ENCODE measurements at places on chromosomes 2 and 18.

- DNase-seq = no peak
These were observed 132.4 kb upstream of the APCDD1 start for GRCh38 chr18:10322004-10322403.

- no peak for DNase-seq
These were observed 338.8 kb downstream of the MYCN start for GRCh38 chr2:16279201-16279570.

DNA sequence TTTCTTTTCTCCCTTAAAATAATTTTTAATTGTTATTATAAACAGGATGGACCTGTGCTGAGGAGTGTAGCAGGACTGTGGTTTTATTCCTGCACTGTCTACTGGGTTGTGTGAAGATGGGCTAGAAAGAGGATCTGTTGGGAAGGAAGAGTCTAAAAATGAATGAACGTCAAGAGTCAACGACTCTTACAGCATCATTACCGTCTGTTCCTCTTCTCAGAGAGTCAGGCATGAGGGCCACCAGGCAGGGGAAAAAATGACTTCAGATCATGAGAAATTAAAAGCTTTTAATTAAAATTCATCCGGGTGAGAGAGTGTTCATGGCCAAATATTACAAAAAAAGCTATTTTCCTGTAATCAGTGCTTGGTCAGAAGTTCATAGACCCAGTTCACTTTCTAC, 32.6 kb downstream of the SRSF7 start:
- no peak for DNase-seq

DNA sequence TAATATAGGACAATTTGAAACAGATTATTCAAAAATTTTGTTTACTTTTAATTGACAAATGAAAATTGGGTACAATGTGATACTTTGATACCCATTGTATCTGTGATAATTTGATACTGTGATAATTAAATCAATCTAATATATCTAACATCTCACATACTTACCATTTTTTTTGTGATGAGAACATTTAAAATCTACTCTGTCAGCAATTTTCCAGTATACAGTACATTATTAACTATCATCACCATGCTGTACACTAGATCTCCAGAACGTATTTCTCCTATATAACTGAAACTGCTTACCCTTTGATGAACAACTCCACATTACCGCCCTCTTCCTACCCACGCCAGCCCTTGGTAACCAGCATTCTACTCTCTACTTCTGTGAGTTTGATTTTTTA, 139.7 kb upstream of the TFPI start:
- no peak for DNase-seq

- no peak for DNase-seq
These were observed 205.8 kb downstream of the PRKCE start for GRCh38 chr2:45857275-45857609.

GRCh38 chr2:126329173-126329572, 326.8 kb upstream of the GYPC start:
- DNase-seq = no peak

GRCh38 chr18:59961070-59961469, 61.3 kb downstream of the PMAIP1 start:
- DNase-seq = no peak

- no peak for DNase-seq
These were observed 2.8 kb downstream of the SLC30A6 start for GRCh38 chr2:32168513-32168912.

DNA sequence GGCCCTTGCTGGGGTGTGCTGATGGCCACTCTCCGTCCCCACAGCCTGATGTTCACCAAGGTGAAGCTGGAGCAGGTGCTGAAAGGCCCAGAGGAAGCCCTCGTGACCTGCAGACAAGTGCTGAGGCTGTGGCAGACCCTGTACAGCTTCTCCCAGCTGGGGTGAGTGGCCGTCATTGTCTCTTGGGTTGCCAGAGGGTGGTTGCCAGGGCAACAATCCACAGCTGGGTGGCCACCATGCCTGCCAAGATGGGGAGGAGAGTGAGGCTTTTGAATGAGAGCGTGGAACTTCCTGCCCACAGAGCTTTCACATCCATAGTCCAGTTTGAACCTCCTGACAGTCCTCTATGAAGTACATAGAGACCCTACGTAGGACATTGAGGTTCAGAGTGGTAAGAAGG, 108.8 kb downstream of the STPG4 start:
- no peak for DNase-seq

- no peak for DNase-seq
These were observed 84.4 kb upstream of the SRD5A2 start for GRCh38 chr2:31664949-31665724.

GRCh38 chr2:63300835-63301234, 250.2 kb downstream of the OTX1 start:
- DNase-seq = no peak

GRCh38 chr18:36066686-36067054, 689 bp downstream of the RPRD1A start:
- no peak for DNase-seq

GRCh38 chr2:29816651-29817050, 104.7 kb downstream of the ALK start:
- DNase-seq = no peak

DNA sequence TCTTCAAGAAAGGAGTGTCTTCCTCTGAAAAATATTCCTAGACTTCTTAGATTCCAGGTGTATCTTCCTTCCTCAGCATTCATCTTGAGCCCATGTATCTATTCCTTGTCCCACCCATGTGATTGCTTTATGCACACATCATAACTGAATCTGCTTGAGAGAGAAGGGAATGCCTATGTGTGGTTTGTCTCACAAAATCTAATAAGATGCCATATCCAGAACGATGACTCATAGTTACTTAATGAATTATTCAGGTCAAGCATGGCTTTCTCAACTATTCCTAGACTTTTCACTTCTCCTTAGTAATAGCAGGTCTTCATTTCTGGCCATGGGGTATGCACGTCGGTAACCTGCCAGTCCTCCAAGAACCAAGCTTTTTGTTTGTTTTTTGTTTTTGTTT, 121.8 kb downstream of the SETBP1 start:
- no peak for DNase-seq

DNA sequence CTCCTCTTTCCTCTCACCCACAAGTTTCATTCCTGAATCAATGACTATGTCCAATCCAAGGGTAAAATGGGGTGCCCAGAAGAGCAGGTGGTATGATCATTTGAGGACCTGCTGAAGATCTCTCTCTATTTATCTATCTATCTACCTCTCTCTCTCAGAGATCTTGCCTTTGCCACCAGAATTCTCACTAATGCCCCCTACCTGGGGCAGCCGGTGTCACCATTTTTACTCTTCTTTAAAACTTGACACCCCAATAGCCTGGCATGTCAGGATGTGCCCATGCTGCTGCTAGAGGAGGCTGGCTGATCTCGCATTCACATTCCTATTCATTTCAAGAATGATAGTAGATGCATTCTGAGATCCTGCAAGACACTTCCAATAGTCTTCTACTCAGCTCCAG, 24.3 kb upstream of the RPIA start:
- no peak for DNase-seq

DNA sequence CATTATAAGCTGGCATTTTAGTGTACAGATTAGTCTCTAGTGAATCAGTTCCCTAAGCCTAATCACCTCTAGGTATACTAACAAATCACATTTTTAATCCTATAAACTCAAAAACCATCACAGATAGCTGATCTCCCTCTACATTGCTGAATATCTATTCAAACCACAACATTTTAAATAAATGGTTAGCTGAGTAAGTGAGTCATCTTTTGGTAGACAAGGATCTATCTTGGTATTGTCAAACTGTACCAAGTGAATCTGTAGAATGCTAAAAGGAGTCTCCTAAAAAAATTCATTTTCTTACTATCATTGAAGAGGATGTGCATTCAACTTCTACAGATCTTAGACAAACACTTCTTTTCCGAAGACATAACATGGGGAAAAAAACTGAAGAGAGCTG, 40.7 kb downstream of the INO80D start:
- no peak for DNase-seq

DNA sequence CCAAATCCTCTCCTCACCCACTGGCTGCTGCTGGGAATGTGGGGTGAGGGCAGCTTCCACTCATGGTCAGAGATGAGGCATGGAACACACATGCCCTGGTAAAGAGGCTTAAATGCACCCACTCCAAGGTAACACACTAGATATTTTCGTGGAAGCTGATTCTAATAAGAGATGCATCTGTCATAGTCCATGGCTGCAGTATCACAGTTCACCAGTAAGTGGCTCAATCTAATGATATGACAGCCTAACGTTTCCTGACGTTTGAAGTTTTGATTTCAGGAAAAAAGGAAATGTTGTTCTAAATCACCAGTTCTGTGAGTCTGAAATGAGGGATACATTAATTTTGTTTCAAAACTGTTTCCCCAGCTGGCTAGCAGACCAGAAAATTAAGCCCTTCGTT, 38.2 kb downstream of the LCT start:
- DNase-seq = no peak

DNA sequence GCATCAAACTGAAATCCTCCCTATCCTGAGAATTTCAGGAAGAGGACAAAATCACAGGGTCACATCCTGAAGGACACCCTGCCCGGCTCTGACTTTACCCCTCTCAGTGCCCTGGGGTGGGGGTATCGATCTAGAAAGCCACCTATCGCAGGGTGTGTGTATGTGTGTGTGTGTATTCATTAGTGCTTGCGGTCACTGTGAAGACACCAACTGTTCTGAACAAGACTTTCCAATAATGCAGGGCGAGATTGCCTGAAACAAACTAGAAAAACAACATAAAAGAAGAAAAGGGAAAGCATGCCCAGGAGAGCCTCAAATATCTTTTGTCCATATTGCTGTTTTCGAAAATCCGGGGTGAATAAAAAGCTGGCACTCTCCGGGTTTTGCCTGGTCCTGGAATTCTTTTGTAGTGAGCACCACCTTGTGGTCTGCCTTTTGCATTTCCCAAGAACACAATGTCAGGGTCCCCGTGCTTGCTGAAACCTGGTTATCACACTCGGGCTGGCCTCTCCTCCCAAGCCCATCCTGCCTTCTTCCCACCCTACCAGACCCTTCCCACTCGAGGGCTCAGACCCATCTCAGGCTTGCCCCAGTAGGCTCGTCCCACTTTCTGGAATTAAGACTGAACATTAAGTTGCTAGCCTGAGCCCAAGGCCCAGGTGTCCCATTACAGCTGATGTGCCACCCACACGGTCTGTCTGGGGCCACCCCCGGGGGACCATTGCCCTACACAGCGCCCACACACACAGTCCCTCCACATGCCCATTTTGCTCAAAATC, 25.0 kb upstream of the COPS8 start:
- no peak for DNase-seq

- DNase-seq = no peak
These were observed 30.2 kb upstream of the ETAA1 start for GRCh38 chr2:67366832-67367412.

- no peak for DNase-seq
These were observed 125.2 kb downstream of the INHBB start for GRCh38 chr2:120471166-120471565.

DNA sequence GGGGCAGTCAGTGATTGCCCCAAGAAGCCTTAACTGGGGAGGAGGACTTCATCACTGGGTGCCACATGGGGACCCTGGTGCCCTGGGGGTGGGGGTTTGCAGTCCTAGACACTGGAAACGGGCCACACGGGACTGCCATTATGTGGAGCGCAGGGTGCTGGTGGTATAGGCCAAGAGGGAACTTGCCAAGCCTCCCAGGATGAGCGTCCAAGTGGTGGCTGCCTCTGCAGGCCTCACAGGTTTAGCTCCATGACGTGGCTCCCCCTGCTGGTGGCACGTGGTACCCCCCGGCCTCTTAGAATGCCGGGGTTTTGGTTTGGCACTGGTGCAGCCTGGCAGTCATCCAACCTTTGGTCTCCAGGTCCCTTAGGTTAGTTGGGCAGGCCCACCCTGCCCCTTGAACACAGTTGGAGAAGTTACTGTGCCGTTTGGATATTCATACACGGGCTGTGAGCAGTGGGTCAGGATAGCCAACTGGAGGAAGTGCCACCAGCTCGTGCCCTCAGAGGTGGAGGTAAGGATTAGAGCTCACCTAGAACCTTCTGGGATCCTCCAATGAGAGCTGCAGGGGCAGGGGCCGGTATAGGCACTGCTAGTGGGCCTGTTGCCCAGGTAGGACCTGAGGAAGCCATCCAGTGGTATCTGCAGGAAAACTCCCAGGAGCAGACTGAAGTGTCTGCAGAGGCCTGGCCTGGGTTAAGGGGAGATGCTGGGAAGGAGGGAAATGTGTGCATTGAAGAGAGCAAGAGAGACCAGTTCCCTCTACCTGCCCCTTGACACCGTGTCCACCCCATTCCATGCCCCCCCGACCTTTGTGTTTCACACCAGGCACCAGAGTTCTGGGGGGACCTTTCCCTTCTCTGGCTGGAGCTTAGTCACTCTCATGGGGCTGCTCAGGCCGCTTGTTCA, 5.7 kb downstream of the PTMA start:
- DNase-seq = peak; percentile 70

DNA sequence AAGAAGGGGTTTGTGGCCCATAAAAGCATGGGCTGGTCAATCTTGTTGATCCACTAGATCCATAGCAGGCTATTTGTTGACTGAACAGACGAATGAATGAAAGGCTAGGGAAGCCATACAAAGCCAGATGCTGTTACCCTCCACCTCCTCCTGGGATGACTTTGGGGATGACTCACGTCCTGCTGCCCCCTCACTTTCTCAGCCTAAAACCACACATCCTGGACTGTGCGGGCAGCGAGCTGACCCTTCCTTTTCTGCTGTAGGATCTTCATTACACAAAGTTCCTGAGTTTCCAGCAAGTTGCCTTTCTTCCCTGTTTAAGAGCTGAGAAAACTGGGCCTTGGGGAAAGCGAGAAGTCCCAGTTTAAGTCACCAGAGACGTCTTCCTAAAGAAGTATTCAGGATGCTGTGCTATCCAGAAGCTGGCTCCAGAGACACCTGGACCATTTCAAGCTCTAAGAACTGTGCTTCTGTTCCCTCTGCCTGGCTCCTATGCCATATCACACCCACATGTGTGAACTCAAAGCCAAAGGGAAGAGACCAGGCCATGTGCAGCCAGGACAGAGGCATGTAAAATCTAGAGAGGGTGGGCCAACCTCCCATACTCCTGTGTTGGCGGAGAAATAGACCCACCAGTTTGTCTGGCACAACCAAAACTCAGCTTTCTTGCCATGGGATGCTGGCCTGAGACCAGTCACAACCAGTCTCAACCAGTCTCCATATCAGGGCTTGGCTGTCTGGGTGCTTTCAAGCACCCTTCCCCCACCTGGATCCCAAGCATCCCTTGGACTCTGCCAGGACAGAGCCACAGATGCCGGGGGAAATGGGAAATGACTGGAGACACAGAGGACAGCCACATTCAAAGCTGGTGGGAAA, 4.7 kb upstream of the SLC20A1 start:
- no peak for DNase-seq

DNA sequence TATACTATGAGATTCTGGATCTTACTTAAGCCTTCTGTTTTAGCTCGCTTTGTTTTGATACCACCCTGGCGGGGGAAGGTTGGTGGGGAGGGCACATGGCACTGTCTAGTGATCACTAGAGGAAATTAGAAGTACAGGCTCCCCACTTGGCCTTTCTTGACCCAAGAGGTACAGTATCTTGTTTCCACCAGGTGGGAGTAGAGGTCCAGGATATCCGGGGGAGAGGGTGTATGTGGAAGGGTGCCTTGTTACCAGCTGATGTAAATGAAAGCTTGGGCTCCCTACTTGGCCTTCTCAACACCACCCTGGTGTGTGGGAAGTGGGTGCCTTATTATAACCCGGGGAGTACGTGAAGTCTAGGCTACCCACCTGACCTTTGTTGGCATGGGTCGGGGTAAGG, 7.5 kb downstream of the GALNT1 start:
- no peak for DNase-seq

GRCh38 chr2:58562276-58562675, 321.2 kb upstream of the FANCL start:
- DNase-seq = no peak

- no peak for DNase-seq
These were observed 42.4 kb downstream of the IL1RL2 start for GRCh38 chr2:102229141-102229769.

All from stimulated activated CD8-positive, alpha-beta memory T cell treated with anti-CD3 and anti-CD28 coated beads, Interleukin-12 subunit alpha, Interleukin-12 subunit beta, amount 100 ng/mL, for 4 hours (primary cell).